LNCaP clone FGC (cell line): ENCODE measurements at places on chromosomes 3 and 15.

GRCh38 chr15:37125143-37125542 lies 24.8 kb upstream of the MEIS2 start:
- DNase-seq, result no peak

GRCh38 chr3:89165636-89166263 lies 58.3 kb downstream of the EPHA3 start:
- no peak for DNase-seq

DNA sequence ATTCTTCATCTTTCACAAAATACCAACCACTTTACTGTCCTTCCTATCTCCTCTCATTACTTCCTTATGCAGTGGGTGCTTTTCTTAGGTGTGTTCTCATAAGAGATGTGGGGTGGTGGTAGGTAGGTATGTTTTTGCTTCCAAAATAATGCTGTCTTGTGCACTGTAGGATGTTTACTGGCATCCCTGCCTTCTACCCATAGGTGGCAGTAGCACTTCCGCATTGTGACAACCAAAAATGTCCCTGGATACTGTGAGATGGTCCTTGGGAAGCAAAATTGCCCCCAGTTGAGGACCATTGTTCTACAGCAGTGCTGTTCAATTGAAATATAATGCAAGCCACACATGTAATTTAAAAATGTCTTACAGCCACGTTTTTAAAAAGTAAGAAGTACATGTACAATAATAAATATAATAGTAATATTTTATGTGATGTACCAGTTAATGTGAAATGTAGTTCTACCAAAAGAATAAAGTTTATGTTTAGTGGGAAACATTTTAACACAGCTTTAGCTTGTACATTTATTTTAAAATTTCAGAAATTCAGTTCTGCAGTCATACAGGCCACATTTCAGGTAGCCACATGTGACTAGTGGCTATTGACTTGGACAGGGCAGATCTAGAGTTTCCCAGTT lies 75.2 kb downstream of the NEO1 start:
- DNase-seq, result no peak

DNA sequence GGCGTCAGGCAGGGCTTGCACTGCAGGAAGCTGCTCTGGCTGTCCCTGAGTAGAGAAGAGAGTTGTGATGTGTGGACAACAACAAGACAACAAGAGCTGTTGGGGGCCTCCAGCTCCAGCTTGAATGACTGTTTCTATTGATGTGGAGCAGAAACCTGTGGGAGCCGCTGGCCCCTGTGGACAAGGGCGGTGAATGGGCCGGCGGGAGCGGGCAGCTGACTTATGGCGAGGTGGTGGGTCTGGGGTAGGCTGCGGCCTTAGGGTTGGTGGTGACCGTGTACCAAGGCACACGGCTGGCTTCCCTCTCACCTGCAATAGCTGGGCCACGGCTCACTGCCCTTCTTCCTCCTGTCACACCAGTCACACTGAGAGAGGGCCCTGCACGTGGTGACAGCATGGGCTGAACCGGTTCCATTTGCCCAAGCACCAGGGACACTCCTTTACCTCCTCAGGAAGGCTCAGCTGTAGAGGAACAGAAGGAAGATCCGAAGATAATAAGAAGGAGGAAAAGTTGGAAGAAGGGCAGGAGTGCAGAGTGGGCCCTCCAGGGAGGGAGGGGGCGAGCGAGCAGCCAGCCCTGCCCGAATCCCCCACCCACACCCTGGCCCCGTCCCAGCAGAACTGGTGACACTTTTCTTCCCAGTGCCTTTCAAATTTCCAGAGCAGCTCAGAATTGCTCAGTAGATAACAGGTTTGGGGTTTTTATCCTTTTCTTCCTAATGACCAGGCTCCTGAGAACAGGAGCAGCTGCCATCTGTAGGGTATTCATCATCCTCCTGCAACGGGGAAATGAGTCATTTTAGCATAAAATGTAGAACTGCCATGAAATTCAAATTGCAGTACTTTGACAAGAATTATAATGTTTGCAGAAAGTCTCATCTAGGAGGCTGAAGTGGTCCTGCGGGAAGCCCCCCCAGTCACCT lies 136.9 kb downstream of the TJP1 start:
- no peak for DNase-seq

- DNase-seq, result no peak
Observed at GRCh38 chr3:143209715-143210059, 90.1 kb downstream of the CHST2 start.
